ENCODE measurements at places on chromosomes 7 and 10.

GRCh38 chr10:93198401-93199131 lies 124.9 kb downstream of the CYP26A1 start:
- no peak overlapping the region for H3K4me3 ChIP-seq
- no peaks in the 10 kb centered on the region for H3K36me3 ChIP-seq
- no peak for DNase-seq
- H3K27me3 ChIP-seq = peaks cover 10% of the 10 kb centered on the region

DNA sequence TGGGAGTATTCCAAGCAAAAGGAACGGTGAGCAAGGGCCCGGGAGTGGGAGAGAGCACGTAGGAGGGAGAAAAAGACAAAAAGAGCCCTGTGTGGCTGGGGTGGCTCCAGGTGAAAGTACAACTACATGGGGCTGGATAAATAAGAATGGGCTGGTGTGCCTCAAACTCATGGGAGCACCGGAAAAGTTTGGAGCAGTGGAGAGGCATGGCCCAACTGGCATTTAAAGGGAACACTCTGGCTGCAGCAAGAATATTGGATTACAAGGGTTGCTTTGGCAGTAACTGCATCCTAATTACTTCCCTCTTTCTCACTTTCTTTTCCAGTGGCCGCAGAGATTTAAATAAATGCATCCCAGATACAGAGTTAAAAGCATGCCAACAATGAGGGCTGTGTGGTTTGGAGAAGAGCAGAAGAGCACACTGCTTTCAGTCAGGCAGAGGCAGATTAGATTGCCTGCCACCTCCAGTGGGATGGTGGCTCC lies 39.1 kb upstream of the HERPUD2 start:
- no peak for DNase-seq
- H3K4me1 ChIP-seq = peaks cover 30% of the 10 kb centered on the region
- H3K27me3 ChIP-seq = peaks cover 6% of the 10 kb centered on the region

DNA sequence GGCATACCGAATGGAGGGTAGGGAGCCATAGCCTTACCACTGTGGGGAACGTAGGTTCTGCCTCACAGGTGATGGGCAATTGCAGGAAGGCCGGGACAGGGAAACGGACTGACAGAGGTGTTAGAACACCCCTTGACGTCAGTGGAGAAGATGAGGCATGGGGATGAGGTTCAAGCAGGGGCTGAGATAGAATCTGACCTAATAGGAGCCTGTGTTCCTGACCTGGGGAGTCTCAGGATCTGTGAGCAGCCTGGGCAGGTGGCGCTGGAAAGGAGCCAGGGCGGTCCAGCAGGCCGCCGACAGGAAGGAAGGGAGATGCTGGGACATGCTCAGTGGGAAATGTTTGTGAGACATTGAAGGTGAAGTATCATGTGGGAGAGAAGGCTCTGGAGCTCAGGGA lies 109.4 kb downstream of the WDFY4 start:
- no peaks in the 10 kb centered on the region for H3K36me3 ChIP-seq
- no peak for DNase-seq
- peaks cover 2% of the 10 kb centered on the region for H3K27me3 ChIP-seq
- no peak overlapping the region for H3K27ac ChIP-seq
- H3K4me1 ChIP-seq = peaks cover 6% of the 10 kb centered on the region

DNA sequence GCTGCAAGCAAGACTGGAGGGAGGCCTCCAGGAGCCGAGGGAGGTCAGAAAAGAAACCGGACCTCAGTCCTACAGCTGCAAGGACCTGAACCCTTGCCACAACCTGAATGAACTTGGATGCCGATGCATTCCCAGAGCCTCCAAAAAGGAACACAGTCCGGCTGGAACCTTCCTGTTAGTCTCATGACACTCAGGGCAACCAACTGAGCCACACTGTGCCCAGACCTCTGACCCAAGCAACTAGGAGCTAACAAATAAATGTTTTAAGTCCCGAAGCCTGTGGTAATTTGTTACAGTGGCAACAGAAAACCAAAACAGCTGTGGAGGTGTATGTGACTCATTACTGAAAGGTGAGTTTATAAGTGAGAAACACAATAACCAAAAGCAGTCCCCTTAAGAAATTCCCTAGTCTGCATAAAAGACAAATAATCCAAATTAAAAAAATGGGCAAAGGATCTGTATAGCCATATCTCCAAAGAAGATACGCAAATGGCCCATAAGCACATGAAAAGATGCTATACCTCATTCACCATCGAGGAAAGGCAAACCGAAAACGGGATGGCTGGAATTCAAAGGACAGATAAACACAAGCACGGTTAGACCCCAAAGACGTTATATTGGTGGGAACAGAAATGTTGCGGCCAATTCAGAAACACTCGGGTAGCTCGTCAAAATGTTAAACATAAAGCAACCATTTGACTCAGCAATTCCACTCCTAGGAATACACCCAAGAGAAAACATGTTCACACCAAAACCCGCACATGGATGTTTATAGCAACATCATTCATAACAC lies 24.8 kb downstream of the GNA12 start:
- peaks cover 35% of the 10 kb centered on the region for H3K4me1 ChIP-seq
- no peaks in the 10 kb centered on the region for H3K27me3 ChIP-seq
- H3K27ac ChIP-seq = no peak overlapping the region
- H3K36me3 ChIP-seq = peaks cover 2% of the 10 kb centered on the region
- DNase-seq = no peak

DNA sequence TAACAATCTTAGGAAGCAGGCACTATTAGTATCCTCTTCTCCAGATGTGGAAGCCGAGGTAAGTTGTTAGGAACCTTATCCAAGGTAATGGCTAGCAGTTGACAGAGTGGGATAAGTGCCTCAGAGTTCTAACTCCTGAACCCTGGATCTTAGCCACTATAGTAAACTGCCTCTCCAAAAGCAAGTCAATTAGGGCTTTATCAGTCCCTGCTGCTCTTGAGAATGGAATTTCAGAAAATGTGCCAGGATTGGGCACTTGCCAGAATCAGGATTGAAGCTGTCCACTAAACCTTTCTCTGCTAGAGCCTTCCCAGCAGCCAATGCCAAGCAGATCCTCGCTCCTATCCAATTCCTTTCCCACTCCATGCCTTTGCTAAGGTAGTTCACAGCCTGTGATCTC lies 777.5 kb upstream of the POM121L12 start:
- no peak for DNase-seq
- H3K4me1 ChIP-seq = no peaks in the 10 kb centered on the region
- no peak overlapping the region for H3K4me3 ChIP-seq

GRCh38 chr10:100508691-100509150 lies 10.9 kb downstream of the SEC31B start:
- H3K4me1 ChIP-seq = peaks cover 92% of the 10 kb centered on the region
- H3K4me3 ChIP-seq = peak overlapping the region; percentile 77
- no peaks in the 10 kb centered on the region for H3K27me3 ChIP-seq
- DNase-seq = peak; percentile 50

- H3K27me3 ChIP-seq = peaks cover 13% of the 10 kb centered on the region
- DNase-seq = no peak
- no peaks in the 10 kb centered on the region for H3K4me1 ChIP-seq
- H3K27ac ChIP-seq = no peak overlapping the region
These were observed 31.7 kb upstream of the DNMBP start for GRCh38 chr10:100041306-100042002.

- no peak overlapping the region for H3K4me3 ChIP-seq
- H3K27ac ChIP-seq = no peak overlapping the region
- DNase-seq = no peak
- peaks cover 19% of the 10 kb centered on the region for H3K36me3 ChIP-seq
These were observed 9.3 kb downstream of the TMEM248 start for GRCh38 chr7:66930341-66930740.

- no peaks in the 10 kb centered on the region for H3K27me3 ChIP-seq
- H3K36me3 ChIP-seq = peaks cover 13% of the 10 kb centered on the region
- no peaks in the 10 kb centered on the region for H3K4me1 ChIP-seq
These were observed 42.5 kb downstream of the DPCD start for GRCh38 chr10:101630633-101630920.

DNA sequence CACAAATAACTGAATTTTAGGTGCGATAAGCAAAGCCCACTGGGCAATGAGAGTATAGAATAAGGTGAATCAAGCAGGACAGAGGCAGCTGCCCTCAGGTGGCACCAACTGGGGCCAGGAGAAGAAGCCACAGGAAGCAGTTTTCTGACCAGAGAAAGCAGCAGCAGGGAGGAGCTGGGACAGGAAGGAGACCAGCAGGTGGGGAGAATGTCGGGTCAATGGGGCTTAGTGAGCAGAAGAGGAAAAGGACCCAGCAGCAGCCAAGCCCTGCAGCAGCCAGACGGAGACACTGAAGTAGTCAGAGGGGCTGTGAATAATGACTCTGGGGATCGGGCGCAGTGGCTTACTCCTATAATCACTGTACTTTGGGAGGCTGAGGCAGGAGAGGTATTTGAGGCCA lies 209.6 kb upstream of the SH2B2 start:
- no peaks in the 10 kb centered on the region for H3K27me3 ChIP-seq
- H3K4me3 ChIP-seq = no peak overlapping the region
- no peak for DNase-seq
- no peaks in the 10 kb centered on the region for H3K4me1 ChIP-seq
- H3K27ac ChIP-seq = no peak overlapping the region

GRCh38 chr10:96588616-96589419 lies 2.0 kb upstream of the TM9SF3 start:
- peaks cover 3% of the 10 kb centered on the region for H3K36me3 ChIP-seq
- peaks cover 33% of the 10 kb centered on the region for H3K4me1 ChIP-seq
- H3K27ac ChIP-seq = no peak overlapping the region
- H3K27me3 ChIP-seq = peaks cover 11% of the 10 kb centered on the region
- no peak overlapping the region for H3K4me3 ChIP-seq

- DNase-seq = no peak
- no peaks in the 10 kb centered on the region for H3K27me3 ChIP-seq
- peak overlapping the region; percentile 40 for H3K4me3 ChIP-seq
These were observed 8.5 kb upstream of the CSTF2T start for GRCh38 chr10:51707821-51708424.

DNA sequence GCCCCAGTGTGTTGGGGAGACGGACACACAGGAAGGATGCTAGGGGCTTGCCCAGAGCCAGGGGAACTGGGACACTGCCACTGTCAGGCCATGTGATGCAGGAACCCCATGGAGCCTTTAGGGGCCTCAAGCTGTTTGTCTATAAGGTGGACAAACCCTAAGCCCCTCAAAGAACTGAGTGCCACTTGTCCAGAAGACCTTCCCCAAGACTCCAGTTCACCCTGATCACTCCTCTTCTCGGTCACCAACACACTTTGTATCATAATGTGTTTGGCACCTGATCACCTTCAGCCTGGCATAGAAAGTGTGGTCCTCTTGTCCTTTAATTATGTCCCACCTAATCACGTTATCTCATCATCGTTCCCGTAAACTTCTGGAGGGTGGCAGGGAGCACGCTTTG lies 700 bp downstream of the H2BK1 start:
- no peak overlapping the region for H3K27ac ChIP-seq
- peaks cover 6% of the 10 kb centered on the region for H3K27me3 ChIP-seq
- peaks cover 18% of the 10 kb centered on the region for H3K36me3 ChIP-seq
- no peak overlapping the region for H3K4me3 ChIP-seq
- no peak for DNase-seq
- H3K4me1 ChIP-seq = peaks cover 20% of the 10 kb centered on the region

DNA sequence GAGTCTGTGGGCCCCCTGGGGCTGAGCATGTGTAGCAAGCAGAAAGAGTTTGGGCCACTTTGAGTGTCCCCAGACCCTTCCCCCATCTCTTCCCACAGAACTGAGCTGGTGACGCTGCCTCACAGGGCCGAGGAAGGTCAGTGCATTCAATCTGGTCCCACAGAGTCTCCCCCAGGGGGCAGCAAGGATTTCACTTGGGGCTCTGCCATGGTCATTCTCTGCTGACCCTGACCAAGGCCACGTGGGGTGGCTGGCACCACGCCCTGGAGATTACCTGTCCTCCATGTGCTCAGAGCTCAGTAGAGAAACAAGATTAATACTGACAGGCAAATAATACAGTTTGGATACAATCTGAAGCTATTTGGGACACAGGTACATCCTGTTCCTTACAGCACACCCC lies 30.2 kb downstream of the ADRA2A start:
- no peak overlapping the region for H3K4me3 ChIP-seq
- no peak for DNase-seq
- no peaks in the 10 kb centered on the region for H3K4me1 ChIP-seq
- peaks cover 16% of the 10 kb centered on the region for H3K27me3 ChIP-seq
- no peaks in the 10 kb centered on the region for H3K36me3 ChIP-seq
- H3K27ac ChIP-seq = no peak overlapping the region

GRCh38 chr7:28980451-28981160 lies 22.5 kb upstream of the TRIL start:
- no peaks in the 10 kb centered on the region for H3K36me3 ChIP-seq
- no peaks in the 10 kb centered on the region for H3K4me1 ChIP-seq
- no peak overlapping the region for H3K27ac ChIP-seq
- DNase-seq = no peak

DNA sequence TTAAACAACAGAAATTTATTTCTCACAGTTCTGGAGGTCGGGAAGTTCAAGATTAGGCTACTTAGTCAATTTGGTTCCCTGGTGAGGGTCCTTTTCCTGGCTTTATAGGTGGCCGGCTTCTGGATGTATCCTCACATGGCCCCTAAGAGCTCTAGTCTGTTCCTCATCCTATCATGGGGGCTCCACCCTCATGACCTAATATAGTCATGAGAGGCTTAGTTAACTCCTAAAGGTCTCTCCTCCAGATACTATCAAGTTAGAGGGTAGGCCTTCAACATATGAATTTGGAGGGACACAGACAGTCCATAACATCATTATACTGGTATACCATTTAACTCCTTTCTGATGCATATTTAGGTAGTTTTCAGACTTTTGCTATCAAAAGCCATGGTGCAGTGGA lies 7.6 kb downstream of the MAPK8 start:
- H3K36me3 ChIP-seq = no peaks in the 10 kb centered on the region
- no peak overlapping the region for H3K4me3 ChIP-seq
- peaks cover 17% of the 10 kb centered on the region for H3K4me1 ChIP-seq

DNA sequence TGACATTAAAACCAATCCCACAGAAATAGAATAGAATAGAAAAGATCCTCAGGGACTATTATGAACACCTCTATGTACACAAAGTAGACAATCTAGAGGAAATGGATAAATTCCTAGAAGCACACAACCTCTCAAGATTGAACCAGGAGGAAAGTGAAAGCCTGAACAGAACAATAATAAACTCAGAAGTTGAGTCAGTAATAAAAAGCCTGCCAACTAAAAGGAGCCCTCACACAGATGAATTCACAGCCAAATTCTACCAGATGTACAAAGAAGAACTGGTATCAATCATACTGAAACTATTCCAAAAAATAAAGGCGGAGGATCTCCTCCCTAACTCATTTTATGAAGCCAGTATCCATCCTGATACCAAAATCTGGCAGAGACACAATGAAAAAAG lies 220.3 kb upstream of the HPS1 start:
- no peaks in the 10 kb centered on the region for H3K4me1 ChIP-seq
- H3K27ac ChIP-seq = no peak overlapping the region
- peaks cover 26% of the 10 kb centered on the region for H3K27me3 ChIP-seq
- no peaks in the 10 kb centered on the region for H3K36me3 ChIP-seq

DNA sequence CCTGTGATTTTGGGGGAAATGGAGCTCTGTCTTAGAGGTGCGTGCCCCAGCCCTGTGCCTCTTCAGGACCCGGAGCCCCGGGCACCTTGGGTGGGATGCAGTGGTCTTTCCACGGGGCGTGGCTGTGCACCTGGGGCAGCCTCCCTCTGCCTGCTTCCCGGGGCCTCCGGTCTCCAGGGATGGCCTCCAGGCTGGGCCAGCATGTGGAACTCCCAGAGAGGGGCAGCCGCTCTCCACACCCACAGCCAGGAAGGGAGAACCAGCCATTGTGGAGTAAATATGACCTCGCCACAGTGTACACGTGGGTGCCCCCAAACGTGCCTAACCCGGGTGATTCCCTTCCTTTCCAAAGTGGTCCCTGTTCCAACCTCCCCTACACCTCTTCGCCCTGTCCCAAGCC lies 52.6 kb downstream of the JAKMIP3 start:
- peaks cover 2% of the 10 kb centered on the region for H3K27me3 ChIP-seq
- H3K27ac ChIP-seq = no peak overlapping the region
